ENCODE measurements at places on chromosomes 6 and 20.
A peak's percentile ranks its signal among the peaks of the same experiment; 100 is the strongest.

DNA sequence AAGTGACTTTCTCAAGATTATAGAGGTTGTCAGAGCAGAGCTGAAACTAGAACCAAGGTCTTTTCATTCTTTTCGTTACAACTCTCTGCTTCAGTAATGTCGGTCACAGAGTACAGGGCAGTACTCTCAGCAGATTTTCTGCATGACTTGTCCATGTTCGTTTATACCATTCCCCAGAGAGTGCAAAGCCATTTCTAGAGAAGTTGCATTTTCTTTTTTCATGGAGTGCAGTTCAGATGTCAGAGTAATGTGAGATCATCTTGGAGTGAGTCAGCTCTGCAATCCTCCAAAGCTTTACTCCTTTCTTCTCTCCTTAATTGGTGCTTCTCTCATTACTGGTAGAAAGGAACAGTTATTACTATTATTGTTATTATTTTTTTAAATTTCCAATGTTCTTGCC, 115.6 kb upstream of the B3GAT2 start:
- no peak for DNase-seq

DNA sequence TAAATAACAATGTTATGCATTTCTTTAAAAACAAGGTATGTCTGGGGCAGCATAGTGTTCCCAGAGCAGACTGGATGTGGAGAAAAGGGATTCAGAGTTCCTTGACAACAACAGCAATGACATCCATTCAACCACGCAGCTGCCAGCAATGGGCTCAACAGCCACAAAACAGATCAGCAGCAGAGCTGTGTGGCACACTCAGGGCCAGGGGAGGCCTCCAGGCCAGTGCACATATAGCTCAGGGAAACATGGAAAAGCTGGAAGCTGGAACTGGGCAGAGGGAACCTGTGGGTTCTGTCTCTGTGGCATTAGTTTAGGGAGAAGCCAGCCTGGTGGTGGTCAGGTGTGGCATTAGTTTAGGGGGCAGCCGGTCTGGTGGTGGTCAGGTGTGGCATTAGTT, 148.3 kb downstream of the SMOC2 start:
- no peak for DNase-seq

DNA sequence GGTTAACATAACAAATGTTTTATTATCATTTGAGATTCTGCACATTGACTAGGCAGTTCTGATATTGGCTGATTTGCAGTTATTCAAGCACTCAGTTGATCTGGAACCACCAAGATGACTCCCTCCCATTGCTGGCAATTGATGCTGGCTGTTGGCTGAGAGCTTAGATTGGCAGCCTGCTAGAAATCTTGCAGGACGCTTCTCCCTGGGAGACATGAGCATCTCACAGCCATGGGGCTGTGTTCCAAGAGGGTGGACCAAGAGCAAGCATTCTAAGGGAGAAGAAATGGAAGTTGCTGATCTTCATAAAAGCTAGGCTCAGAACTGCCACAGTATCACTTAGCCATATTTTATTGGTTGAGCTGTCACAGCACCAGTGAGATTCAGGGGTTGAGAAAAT, 233.4 kb upstream of the ID4 start:
- DNase-seq = no peak

- DNase-seq = no peak
Measured at GRCh38 chr20:20167698-20168097, 115.4 kb downstream of the CFAP61 start.

- no peak for DNase-seq
Measured at GRCh38 chr6:149389509-149390297, 10.4 kb upstream of the SUMO4 start.

GRCh38 chr20:52404671-52405070, 213.1 kb upstream of the ZFP64 start:
- DNase-seq = no peak

DNA sequence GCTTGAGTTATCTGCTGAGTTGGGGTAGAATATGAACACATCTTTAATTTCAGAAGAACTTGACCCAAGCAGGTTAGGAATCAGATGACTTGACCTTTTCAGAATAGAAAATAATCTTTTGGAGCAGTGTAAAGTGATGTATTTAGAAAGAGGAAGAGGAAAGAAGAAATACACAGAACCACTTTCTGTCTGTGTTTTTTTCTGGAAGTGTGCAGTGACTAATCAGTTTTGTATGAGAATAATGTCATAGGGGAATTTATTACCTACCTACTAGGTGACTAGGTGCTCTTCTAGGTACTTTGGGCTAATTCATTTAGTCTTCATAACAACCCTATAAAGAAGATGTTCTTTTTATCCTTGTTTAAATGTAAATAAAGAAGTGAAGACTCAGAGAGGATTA, 3.0 kb downstream of the PPP1R14C start:
- DNase-seq = no peak

DNA sequence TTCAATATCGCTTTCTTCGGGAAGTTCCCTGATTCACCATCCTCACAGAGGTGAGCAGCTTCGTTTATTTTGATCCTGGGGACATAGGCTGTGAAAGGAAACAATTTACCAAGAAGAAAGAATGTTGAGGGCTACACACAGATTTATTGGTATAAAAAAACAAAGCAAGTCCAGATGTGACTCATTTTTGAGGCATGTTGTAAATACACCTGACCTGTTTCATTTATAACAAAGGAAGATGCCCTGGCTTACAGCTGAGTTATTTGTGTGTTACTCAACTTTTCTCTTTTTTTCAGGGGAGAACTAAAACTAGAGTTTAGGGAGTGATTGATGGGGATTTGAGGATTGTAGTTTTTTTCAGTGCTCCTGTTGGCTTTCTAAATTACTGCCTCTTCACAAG, 489.5 kb downstream of the CBLN4 start:
- no peak for DNase-seq

DNA sequence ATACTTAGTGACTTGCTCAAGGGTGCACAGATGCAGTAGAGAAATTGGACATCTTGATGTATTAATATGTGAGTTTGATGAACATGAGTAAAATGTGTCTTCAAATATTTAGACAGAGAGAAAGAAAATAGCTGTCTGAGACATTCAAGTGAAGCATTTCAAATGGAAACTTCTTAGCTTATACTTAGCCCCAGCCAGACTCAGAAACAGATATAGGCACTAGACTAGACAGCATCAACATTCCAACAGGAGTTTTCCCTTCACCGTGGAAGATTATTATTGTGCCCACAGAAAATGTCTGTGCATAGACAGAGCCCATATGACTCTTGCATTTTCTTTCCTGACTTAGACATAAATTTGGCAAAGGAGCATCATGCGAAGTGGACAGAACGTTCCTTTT, 443.0 kb downstream of the PLCB1 start:
- no peak for DNase-seq

GRCh38 chr20:23917024-23917725, 37.6 kb upstream of the CST5 start:
- DNase-seq = no peak

DNA sequence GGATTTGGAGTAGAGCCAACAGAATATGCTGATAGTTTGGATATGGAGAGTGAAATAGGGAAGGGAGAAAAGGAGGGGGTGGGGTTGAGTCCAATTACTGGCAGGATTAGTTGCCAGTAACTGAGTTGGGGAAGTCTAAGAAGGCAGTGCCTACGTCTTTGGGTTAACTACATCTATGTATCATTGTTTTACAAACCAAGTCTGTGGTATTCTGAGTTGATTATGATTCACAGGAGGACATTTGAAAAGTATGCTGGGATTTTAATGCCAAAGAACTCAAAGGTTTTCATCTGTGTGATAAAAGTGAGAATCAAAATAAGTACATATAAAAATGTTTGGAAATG, 14.7 kb downstream of the DSE start:
- DNase-seq = no peak

- peak; percentile 34 for DNase-seq
Measured at GRCh38 chr6:130020907-130021629, 2.7 kb downstream of the L3MBTL3 start.

DNA sequence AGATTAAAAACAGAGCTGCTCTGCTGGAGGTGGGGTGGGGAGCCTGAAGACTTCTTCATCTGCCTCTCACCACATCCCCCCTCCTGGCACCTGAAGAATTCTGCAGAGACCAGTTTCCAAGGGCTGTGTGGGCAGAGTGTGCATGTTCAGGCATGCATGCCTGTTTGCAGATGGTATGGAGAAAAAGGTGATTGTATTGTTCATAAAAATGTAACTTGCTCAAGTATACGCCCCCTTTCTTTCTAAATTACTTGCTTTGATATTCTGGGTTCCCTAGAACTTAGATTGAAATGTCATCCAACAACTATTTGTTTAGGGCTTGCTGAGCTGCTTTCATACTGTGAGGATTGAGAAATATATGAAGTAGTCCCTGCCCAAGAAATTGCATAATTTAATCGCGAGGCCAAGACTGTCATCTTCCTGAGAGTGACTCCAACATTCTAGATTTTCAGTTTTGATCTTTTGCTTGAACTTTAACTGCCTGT, 83.6 kb downstream of the LCA5 start:
- DNase-seq = peak; percentile 40

GRCh38 chr20:11738852-11739251, 178.8 kb upstream of the BTBD3 start:
- no peak for DNase-seq

DNA sequence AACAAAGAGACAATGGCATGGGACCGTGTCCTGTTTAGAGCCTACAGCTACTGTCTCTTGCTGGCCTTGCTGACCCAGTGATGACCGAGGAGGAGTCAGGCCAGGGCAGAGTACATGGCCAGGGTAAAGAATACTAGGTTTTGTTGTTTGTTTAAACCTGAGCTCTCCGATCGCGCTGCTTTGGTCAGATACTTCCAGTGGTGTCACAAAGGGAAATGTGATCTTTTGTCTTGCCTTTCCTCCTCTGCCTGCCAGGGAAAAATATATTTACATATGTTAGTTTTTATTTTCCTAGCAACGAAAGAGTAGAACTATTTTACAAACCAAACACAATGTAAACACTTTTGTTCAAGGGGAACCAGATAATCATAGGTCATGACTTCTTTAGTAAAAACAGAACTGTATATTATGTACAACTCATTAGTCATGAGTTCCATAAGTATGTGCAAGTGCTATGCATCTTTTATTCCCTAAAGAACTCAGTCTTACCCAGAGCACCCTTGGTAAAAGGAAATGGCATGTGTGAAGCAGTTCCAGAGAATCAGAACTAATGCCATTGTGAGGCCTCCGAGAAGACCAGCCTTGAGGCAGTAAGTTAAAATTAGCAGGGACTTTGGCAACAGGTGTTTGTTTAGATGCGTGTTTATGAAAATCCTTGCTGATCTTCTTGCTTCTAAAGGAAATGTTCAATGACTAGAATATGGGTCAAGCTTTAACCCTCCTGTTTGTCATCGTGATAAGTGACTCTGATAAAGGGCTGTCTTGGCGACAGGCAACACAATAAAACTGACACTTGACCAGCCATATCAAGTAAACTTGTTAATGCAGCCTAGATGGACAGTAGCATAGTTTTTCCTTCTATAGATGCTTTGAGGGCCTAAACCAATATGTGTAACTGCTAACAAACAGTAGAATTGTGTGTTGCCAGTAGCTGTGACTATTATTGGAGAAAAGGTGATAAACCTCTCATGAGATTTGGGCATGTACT, 204.6 kb downstream of the NKAIN2 start:
- no peak for DNase-seq

- no peak for DNase-seq
Measured at GRCh38 chr6:78605909-78606446, 261.4 kb upstream of the IRAK1BP1 start.

- DNase-seq = no peak
Measured at GRCh38 chr20:57698116-57698866, 11.5 kb downstream of the PMEPA1 start.

GRCh38 chr20:52972965-52973819, 1.0 kb downstream of the TSHZ2 start:
- DNase-seq = no peak

GRCh38 chr20:6530254-6530653, 237.2 kb upstream of the BMP2 start:
- no peak for DNase-seq

GRCh38 chr6:134795001-134795400, 154.9 kb downstream of the ALDH8A1 start:
- DNase-seq = no peak

GRCh38 chr6:90387383-90387775, 90.7 kb upstream of the BACH2 start:
- no peak for DNase-seq

DNA sequence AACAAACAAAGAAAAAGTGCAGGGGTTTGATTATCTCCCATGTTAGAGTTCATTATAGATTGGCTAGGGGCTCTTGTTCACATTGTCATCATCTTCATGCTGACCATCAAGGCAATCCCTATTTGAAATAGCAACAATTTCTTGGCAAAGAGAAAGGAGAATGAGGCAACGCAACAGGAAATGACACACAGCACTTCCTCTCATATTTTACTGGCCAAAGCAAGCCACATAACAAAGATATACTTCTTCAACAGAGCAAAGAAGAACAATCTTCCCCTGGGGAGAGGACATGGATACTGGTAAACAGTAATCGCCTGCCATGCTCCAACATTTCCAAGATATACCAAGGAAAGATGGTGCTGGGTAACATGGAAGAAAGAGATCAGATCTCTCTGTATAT, 29.8 kb downstream of the EPM2A start:
- DNase-seq = no peak

DNA sequence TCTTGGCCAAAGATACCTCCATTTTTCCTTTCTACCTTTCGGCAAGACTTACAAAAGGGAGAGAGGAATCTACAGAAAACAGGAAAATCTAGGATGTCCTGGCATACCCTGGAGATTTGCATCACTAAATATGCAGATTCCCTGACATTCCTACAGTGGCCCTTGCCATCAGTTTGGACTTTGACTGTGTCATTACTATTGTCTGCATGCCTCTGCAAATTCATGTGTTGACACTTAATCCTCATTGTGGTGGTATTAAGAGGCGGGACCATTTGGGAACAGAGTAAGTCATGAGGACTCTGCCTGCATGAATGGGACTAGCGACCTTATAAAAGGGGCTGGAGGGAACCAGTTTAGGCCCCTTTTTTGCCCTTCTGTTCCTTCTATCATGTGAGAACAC, 50.5 kb upstream of the DTNBP1 start:
- DNase-seq = no peak

GRCh38 chr6:2956930-2957685, 14.3 kb downstream of the SERPINB6 start:
- DNase-seq = no peak

- DNase-seq = no peak
Measured at GRCh38 chr6:674956-675355, 18.0 kb downstream of the EXOC2 start.

GRCh38 chr20:45067087-45067486, 33.8 kb downstream of the KCNS1 start:
- DNase-seq = no peak

GRCh38 chr6:89272596-89272995, 42.5 kb downstream of the GABRR2 start:
- no peak for DNase-seq

DNA sequence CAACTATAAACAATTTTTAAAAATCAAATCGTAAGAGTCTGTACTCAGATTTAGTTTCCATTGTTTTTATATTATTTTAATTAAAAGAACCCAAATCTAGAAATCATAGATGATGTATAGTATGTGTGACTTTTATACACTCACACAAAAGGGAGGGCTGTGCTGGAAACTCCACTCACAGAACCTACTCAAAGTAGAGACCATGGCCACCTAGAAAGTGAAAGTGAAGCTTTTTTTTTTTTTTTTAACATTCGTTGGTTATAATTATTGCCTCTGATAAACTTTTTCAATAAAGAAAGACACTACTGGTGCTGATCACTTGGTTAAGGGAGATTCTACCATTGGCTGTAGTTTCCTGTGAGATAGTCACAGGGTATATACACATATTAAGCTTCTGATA, 37.9 kb upstream of the PRL start:
- DNase-seq = no peak

- DNase-seq = no peak
Measured at GRCh38 chr20:20174089-20174835, 121.9 kb downstream of the CFAP61 start.
